ENCODE measurements at places on chromosomes 16 and 17. TPM values are rescaled to one million over a fixed set of nuclear protein-coding genes. Genes with fewer than 3 reads are reported as not detected.

- H3K4me3 ChIP-seq = peak overlapping the region; percentile 89
- no peak for DNase-seq
- no peaks in the 10 kb centered on the region for H3K27me3 ChIP-seq
- peaks cover 39% of the 10 kb centered on the region for H3K4me1 ChIP-seq
- H3K36me3 ChIP-seq = no peaks in the 10 kb centered on the region
These were observed 751 bp downstream of the DCAF7 start for GRCh38 chr17:63550817-63551639.

Gene CCDC200
- 1.0 TPM for total RNA-seq

DNA sequence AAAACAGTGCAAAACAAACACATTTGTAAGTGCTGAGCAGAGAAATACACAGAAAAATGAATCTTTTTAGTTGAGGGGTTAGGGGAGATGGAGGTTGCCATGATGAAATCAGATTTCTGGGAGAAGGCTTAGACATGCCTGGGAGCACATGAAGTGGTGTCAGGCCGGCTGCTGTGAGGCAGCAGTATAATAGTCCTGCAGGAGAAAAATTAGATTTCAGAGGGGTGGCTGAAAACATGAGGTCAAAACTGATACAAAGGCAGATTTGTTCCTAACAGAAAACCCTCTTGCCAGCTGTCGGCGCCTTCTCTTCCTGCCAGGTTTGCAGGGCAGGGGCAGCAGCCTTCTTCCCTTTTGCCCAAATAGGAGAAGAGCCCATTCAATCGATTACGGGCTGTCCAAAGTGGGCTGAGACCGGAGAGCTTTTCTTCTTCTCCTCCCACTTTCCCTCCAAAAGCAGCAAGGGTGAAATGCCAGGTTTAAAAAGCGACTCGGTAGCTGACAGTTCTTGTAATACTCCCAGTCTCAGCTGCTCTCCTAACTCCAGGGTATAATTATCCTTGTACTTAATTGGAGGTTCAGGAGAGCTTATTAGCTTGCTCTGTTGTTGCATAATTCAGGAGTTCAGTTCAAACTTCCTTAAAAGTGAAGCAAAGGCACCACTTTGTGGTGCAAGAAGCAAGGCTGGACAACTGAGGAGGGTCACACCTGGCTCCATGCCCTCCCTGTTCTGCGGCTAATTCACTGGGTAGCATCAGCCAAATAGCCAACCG is 80.0 kb downstream of the PCTP start:
- H3K27ac ChIP-seq = no peak overlapping the region
- H3K36me3 ChIP-seq = no peaks in the 10 kb centered on the region
- H3K27me3 ChIP-seq = no peaks in the 10 kb centered on the region
- H3K4me3 ChIP-seq = no peak overlapping the region
- no peaks in the 10 kb centered on the region for H3K4me1 ChIP-seq
- DNase-seq = no peak

Gene COASY
- total RNA-seq = 40.7 TPM

Gene HOXB4
- 0.16 TPM for total RNA-seq

DNA sequence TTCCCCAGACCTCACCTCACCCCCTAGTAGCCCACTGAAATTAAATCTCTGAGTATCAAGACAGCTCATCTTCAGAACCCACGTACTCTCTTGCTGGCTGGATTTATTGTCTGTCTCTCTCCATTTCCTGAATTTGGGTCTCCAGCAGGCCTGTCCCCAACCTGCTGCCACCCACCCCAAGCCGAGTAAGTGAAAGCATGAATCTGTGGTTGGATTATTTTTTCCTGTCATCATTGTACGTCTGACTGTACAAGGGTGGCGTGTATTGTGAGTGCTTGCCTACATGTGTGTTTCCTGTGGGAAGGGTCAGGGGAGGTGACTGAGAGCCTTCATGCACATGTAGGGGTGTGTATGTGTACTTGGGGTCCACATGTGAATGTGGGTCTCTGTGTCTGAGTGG is 5.4 kb downstream of the TNP2 start:
- no peak overlapping the region for H3K4me3 ChIP-seq
- no peaks in the 10 kb centered on the region for H3K36me3 ChIP-seq
- DNase-seq = no peak

- H3K27me3 ChIP-seq = no peaks in the 10 kb centered on the region
- DNase-seq = no peak
- peaks cover 23% of the 10 kb centered on the region for H3K4me1 ChIP-seq
- no peak overlapping the region for H3K27ac ChIP-seq
These were observed 22.0 kb upstream of the CHMP6 start for GRCh38 chr17:80969674-80970043.

Gene DNAH2
- total RNA-seq = not detected

- DNase-seq = no peak
- no peak overlapping the region for H3K4me3 ChIP-seq
- peak overlapping the region; percentile 17 for H3K27ac ChIP-seq
- H3K4me1 ChIP-seq = peaks cover 21% of the 10 kb centered on the region
- H3K27me3 ChIP-seq = no peaks in the 10 kb centered on the region
These were observed 15.5 kb upstream of the NATD1 start for GRCh38 chr17:21268596-21269188.

Gene EVPL
- total RNA-seq = 0.38 TPM

DNA sequence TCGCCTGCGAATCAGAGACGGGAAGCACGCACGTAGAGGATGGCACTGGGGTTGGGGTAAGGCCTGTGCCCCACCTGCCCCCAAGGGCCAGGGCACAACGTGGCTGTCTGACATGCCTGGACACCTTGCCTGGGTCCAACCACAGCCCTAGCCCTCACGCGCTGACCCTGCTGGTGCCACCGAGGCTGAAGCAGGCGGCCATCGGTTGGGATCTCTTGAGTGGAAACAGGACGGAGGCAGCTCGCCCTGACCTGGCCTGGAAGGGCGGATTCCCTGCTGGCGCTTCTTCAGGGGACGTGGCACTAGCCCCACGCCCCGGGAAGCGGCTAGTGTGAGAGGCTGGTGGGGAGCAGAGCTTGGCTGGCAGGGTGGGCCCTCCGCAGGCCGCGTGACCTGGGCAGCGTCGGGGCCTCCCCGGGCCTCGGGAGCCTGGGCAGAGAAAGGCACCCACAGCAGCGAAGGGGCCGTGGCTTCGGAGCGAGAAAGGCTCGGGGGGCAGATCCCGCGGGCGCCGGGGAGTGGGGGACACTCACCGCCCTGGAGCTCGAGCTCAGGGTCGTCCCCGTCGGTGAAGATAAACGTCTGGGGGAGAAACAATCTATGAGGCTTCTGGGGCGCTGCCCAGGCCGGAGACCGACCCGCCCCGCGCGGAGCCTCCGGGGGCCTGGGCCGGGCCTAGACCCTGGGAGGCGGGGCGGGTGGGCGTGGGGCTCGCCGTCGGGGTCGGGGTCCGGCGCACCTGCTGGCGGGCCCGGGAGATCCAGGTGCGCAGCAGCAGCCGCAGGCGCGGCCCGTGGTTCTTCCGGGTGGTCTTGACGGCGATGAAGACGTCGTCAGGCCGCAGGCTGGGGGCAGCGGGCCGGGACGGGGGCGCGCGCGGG is 610 bp downstream of the RFNG start:
- DNase-seq = no peak
- peaks cover 41% of the 10 kb centered on the region for H3K4me1 ChIP-seq
- no peaks in the 10 kb centered on the region for H3K27me3 ChIP-seq
- H3K36me3 ChIP-seq = peaks cover 27% of the 10 kb centered on the region

DNA sequence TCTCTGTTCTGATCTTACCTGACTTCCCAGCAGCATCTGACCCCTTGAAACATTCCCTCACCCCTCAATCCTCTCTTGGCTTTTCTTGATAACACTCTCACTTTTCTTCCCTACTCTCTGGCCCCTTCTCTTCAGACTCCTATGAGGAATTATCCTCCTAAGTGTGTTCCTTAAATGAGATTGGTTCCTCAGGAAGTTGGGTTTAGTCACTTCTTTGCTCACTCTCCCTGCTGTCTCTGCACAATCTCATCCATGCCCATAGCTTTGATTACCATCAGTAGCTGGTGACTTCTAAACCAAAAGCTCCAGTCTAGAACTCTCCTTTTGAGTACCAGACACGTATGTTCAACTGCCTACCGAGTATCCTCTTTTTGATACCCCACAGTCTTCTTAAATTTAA is 13.0 kb downstream of the MED24 start:
- no peak overlapping the region for H3K4me3 ChIP-seq
- H3K27ac ChIP-seq = no peak overlapping the region
- H3K4me1 ChIP-seq = no peaks in the 10 kb centered on the region
- DNase-seq = no peak
- H3K27me3 ChIP-seq = no peaks in the 10 kb centered on the region

DNA sequence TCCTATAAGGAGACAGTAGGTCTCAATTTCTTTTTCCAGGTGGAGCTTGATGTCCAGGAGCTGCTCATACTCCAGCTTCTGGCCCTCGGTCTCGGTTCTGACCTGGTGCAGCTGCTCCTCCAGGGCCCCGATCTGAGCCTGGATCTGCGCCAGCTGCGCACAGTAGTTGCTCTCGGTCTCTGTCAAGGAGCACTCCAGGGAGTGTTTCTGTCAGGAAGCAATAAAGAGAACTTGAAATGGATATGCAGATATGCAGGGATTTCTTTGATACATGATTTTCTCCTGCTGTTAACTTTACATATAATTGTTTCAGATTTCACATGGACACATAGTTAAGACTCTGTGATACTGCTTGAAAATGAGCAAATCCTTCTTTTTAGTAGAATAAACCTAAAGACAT is 4.7 kb downstream of the KRT25 start:
- H3K4me3 ChIP-seq = no peak overlapping the region
- no peaks in the 10 kb centered on the region for H3K4me1 ChIP-seq
- DNase-seq = no peak
- H3K36me3 ChIP-seq = no peaks in the 10 kb centered on the region

Gene TBC1D3H
- not detected for total RNA-seq

DNA sequence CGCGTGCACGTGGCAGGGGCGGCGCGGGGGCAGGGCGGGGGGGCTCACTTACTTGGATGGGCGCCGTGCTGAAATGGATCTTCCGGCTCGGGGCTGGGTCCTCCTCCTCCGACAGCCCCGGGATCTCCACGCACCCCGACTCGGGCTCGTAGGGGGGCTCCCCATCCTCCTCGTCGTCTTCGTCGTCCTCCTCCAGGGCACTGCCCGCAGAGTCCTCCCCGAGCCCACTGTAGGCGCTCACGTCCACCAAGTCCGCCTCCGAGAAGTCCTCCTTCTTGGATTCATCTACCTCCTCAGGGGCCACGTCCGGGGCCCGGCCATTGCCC is 1.4 kb downstream of the PPP1R9B start:
- H3K4me3 ChIP-seq = peak overlapping the region; percentile 86
- peaks cover 28% of the 10 kb centered on the region for H3K36me3 ChIP-seq
- no peaks in the 10 kb centered on the region for H3K27me3 ChIP-seq
- peaks cover 74% of the 10 kb centered on the region for H3K4me1 ChIP-seq

GRCh38 chr16:87918338-87918737 is 18.0 kb downstream of the CA5A start:
- no peaks in the 10 kb centered on the region for H3K27me3 ChIP-seq
- H3K36me3 ChIP-seq = no peaks in the 10 kb centered on the region
- DNase-seq = no peak
- no peak overlapping the region for H3K27ac ChIP-seq

DNA sequence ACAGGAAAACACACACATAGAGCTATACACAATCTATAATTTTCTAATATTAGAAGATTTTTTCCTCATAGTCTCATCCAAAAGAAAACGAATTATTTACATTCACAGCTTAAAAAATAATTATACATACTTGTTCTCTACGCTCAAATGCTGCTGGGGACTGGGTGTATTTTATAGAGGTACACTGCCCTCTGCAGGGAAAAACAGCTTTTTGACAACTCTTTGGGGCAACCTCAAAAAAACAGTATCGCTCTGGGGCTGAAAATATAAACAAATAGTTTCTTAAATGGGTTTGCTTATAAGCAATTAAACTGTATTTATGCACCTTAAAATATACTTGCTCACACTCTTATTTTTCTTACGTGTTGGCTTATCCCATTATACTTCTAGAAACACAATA is 261.8 kb upstream of the PSMD7 start:
- no peak overlapping the region for H3K4me3 ChIP-seq
- no peaks in the 10 kb centered on the region for H3K36me3 ChIP-seq

Gene ADAMTS18
- not detected for total RNA-seq

- H3K27me3 ChIP-seq = no peaks in the 10 kb centered on the region
- H3K4me1 ChIP-seq = no peaks in the 10 kb centered on the region
- no peak overlapping the region for H3K4me3 ChIP-seq
- no peaks in the 10 kb centered on the region for H3K36me3 ChIP-seq
- no peak for DNase-seq
These were observed 27.5 kb downstream of the ZFHX3 start for GRCh38 chr16:73020409-73020884.

Gene SHISA9
- total RNA-seq = not detected

Gene TMEM235
- total RNA-seq = not detected

- no peaks in the 10 kb centered on the region for H3K4me1 ChIP-seq
- H3K27ac ChIP-seq = no peak overlapping the region
- H3K27me3 ChIP-seq = peaks cover 3% of the 10 kb centered on the region
- no peak overlapping the region for H3K4me3 ChIP-seq
- H3K36me3 ChIP-seq = no peaks in the 10 kb centered on the region
These were observed 43.9 kb upstream of the CCNF start for GRCh38 chr16:2385190-2385836.

Gene COL1A1
- total RNA-seq = 11.4 TPM

DNA sequence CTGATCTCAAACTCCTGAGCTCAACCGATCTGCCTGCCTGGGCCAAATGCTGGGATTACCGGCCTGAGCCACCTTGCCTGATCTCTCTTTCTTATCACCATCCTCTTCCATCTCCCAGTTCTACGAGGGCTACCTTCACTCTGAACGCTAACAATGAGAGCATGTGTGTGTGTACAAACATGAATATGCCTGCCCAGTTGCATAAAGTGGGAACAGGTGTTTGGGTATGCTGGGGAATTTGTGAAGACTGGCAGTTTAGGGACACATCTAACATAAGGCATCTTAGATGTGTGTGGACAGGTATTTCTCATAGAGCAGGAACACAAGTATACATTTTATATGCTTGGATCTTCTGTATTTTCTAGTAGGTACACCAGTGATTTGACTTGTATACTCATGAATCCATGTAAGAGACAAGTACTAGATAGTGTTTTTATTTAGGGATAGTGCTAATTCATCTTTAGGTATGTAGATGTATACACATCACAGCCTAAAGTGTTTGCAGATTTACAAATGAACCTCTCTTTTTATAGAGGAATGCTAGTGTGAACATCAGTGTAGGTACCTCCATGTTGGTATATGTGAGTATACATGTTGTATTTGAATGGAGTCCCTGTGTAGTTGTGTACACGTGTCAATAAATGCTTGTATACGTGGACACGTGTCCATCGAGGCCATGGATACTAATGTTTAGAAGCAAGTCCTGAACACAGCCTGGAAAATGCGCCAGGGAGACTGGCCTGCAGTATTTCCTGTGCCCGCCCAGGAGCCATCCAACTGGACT is 1.2 kb upstream of the DLX4 start:
- peak overlapping the region; percentile 66 for H3K4me3 ChIP-seq
- no peaks in the 10 kb centered on the region for H3K36me3 ChIP-seq
- H3K27me3 ChIP-seq = peaks cover 75% of the 10 kb centered on the region
- H3K27ac ChIP-seq = no peak overlapping the region
- no peak for DNase-seq
- peaks cover 68% of the 10 kb centered on the region for H3K4me1 ChIP-seq

Gene CDC27
- 52.8 TPM for total RNA-seq

DNA sequence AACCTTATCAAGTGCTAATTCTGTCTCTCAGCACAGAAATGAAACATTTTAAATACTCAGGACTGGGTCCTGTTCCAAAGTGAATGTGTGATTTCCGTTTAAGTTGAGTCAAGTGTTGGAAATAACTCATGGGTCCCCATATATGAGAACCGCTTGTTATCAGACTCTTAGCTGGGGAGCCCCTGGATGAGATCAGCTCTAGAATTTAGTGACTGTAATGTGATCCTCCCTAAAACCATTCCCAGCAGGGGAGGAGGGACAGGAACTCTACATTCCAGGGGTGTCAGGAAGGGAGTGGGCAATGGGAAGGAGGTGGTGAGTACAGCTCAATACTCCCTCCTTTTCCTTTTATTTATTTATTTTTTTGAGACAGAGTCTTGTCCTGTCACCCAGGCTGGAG is 37.5 kb downstream of the OTOA start:
- DNase-seq = no peak
- no peak overlapping the region for H3K27ac ChIP-seq
- no peaks in the 10 kb centered on the region for H3K27me3 ChIP-seq
- no peak overlapping the region for H3K4me3 ChIP-seq
- H3K4me1 ChIP-seq = no peaks in the 10 kb centered on the region
